Panc1 (cell line): ENCODE measurements at places on chromosomes 3 and 15. TPM values are rescaled to one million over a fixed set of nuclear protein-coding genes. Genes with fewer than 3 reads are reported as not detected.

- H3K27ac ChIP-seq: no peak overlapping the region
- no peaks in the 10 kb centered on the region for H3K36me3 ChIP-seq
- H3K4me3 ChIP-seq: no peak overlapping the region
- no peak for DNase-seq
- no peaks in the 10 kb centered on the region for H3K4me1 ChIP-seq
These were observed 55.2 kb downstream of the MCTP2 start for GRCh38 chr15:94286583-94286982.

GRCh38 chr3:181753391-181753790, 41.7 kb downstream of the SOX2 start:
- no peaks in the 10 kb centered on the region for H3K36me3 ChIP-seq
- H3K27ac ChIP-seq: no peak overlapping the region
- H3K27me3 ChIP-seq: peaks cover 11% of the 10 kb centered on the region; the same call in 1 of the 2 replicates
- DNase-seq: no peak
- no peaks in the 10 kb centered on the region for H3K4me1 ChIP-seq
- no peak overlapping the region for H3K4me3 ChIP-seq

DNA sequence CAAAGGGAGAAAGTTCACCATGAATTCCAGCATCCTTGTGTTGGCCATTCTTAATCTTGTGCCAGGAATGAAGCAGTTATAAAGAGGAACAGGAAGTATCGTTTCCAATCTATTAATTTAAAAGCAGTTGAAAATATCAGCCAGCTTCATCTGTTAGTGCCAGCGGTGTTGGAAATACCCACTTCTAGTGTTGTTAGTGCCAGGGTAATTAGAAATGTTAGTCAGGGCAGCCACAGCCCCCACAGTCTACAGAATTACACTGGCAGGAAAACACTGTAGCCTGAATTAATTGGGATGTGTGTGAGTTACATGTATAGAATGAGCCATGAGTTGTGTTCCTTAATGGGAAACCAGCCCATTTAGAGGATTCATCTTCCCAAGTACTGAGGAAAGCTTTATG, 127.8 kb downstream of the GHSR start:
- no peak overlapping the region for H3K4me3 ChIP-seq
- H3K27me3 ChIP-seq: no peaks in the 10 kb centered on the region
- H3K4me1 ChIP-seq: no peaks in the 10 kb centered on the region
- H3K36me3 ChIP-seq: peaks cover 7% of the 10 kb centered on the region
- no peak for DNase-seq
- no peak overlapping the region for H3K27ac ChIP-seq

- H3K36me3 ChIP-seq: no peaks in the 10 kb centered on the region
- no peaks in the 10 kb centered on the region for H3K27me3 ChIP-seq
- no peak for DNase-seq
These were observed 179.4 kb downstream of the VGLL4 start for GRCh38 chr3:11464356-11464755.

DNA sequence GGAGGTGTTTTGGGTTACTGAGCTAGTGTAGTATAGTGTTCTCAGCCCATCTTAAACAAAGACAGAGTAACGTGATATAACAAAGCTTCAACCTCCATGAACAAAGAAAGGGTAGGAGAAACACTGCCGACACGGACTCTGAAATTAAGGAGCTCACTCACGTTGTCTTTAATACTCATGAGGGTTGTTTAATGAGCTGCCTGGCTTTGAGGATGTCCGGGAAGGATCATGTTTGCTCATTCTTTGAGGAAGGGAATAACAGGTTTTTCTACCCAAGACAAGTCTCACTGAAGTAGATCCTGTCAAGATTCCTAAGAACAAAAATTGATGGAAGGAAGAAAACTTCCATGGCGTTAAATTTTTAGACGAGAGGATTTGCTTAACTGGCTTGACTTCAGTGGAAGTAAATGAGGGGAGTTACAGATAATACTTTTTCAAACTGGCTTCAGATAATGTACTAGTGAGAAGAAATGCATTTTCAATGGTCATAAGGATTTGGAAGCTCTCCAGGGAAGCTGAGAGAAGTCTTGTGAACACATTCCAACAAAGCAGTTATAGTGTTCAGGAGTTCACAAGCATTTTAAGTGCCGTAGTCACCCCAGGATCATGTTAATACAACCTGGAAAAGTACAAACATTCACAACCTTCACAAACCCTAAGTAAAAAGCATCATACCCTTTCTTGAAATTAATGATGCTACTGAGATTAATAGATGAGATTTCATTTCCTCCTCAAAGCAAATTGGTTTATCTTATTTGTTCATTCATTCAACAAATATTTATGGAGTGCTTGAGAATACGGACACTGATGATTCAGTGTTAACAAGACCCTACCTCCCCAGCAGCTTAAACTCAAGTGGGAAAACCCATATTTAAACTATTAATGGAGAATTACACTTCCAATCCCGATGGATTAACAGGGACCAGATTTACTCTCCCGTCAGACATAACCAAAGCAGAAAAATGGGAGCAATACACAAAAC, 101.5 kb downstream of the SHQ1 start:
- DNase-seq: no peak
- H3K27me3 ChIP-seq: no peaks in the 10 kb centered on the region

DNA sequence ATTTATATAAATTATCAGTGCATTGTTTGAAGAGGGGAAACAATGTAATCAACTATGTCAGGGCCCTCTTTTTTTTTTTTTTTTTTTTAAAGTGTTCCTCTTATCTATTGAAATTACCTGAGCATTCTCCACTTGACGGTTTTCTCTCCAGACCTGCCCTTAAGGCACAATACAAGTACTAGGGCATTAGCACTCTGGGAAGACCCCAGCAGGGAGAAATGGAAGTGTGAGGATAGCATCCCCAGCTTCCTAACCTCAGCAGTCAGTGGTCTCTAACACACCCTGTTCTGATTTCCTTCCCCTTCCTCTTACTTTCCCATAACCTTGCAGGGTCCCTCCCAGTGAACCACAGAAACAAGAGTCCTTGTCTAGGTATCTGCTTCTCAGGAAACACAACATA, 458.3 kb upstream of the ARL6 start:
- H3K27me3 ChIP-seq: no peaks in the 10 kb centered on the region
- DNase-seq: no peak
- no peak overlapping the region for H3K4me3 ChIP-seq
- H3K4me1 ChIP-seq: no peaks in the 10 kb centered on the region
- no peak overlapping the region for H3K27ac ChIP-seq
- H3K36me3 ChIP-seq: no peaks in the 10 kb centered on the region

- peaks cover 6% of the 10 kb centered on the region; the same call in 1 of the 2 replicates for H3K4me1 ChIP-seq
- H3K36me3 ChIP-seq: no peaks in the 10 kb centered on the region; the same call in 1 of the 2 replicates
- no peaks in the 10 kb centered on the region for H3K27me3 ChIP-seq
- DNase-seq: no peak
- peak overlapping the region; percentile 92 for H3K4me3 ChIP-seq
- H3K27ac ChIP-seq: peak overlapping the region; percentile 88
These were observed 932 bp downstream of the ARL8B start for GRCh38 chr3:5122741-5123706.

GRCh38 chr3:156586905-156587759, 32.2 kb upstream of the SSR3 start:
- no peak overlapping the region for H3K27ac ChIP-seq
- H3K4me3 ChIP-seq: no peak overlapping the region
- peaks cover 3% of the 10 kb centered on the region; the same call in 1 of the 2 replicates for H3K27me3 ChIP-seq
- no peaks in the 10 kb centered on the region for H3K4me1 ChIP-seq

DNA sequence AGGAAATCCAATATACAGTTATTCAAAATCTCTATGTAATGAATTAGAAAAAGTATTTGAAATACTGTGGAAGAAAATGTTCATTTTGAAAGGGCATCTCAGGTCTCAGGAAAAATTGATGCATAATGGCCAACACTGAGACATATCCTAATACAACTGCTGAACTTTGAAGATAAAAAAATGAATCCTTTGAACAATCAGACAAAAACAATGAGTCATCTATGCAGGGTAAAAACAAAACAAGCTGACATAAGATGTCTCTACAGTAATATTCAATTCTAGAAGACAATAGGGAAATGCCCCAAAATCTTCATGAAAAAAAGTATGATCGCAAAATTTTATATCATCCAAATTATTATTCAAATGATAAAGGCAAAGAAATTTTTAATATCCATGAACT, 34.0 kb upstream of the ZNF280D start:
- no peaks in the 10 kb centered on the region for H3K4me1 ChIP-seq
- H3K4me3 ChIP-seq: no peak overlapping the region
- no peak overlapping the region for H3K27ac ChIP-seq
- peaks cover 2% of the 10 kb centered on the region for H3K27me3 ChIP-seq
- no peaks in the 10 kb centered on the region for H3K36me3 ChIP-seq

GRCh38 chr15:71677766-71678165, 132.6 kb upstream of the NR2E3 start:
- H3K27me3 ChIP-seq: no peaks in the 10 kb centered on the region
- no peaks in the 10 kb centered on the region for H3K4me1 ChIP-seq
- H3K27ac ChIP-seq: no peak overlapping the region
- DNase-seq: no peak

SLC41A3 gene
- total RNA-seq: 39.0 TPM

DNA sequence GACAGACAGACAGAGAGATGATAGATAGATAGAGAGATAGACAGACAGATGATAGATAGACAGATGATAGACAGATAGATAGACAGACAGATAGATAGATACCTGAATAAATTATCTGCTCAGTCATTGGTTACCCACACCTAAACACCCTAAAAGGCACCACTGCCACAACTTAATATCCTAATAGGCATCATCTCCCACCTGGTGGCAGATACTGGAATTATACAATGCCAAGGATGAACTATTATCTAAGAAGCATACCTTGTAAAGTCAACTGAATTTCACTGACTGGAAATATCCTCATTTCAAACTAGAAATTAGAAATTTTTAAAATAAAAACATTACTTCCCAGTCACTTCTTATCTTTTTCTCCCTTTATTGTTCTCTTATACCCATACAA, 19.4 kb upstream of the ATP8B4 start:
- H3K4me1 ChIP-seq: no peaks in the 10 kb centered on the region
- no peak overlapping the region for H3K4me3 ChIP-seq
- no peak overlapping the region for H3K27ac ChIP-seq
- DNase-seq: no peak

DNA sequence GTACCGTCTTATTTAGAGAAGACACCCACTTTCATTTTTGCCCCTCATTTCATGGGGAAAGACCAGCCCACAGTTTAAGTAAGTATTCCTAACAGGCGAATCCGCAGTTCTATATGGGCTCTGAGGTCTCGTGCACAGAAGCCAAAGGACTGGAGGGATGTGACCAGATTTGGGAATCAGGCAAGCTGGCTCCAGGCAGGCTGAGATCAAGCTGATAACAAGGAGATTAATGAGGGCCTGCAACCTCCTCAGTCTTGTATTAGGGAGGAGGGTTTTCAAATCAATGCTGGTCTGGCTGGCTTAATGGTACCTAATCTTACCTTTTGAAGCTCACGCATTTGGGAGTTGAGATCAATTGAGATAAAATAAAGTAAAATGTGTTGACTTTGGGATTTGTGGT, 15.3 kb downstream of the ST8SIA2 start:
- no peaks in the 10 kb centered on the region for H3K4me1 ChIP-seq
- H3K4me3 ChIP-seq: no peak overlapping the region
- no peak for DNase-seq
- no peaks in the 10 kb centered on the region for H3K36me3 ChIP-seq

DNA sequence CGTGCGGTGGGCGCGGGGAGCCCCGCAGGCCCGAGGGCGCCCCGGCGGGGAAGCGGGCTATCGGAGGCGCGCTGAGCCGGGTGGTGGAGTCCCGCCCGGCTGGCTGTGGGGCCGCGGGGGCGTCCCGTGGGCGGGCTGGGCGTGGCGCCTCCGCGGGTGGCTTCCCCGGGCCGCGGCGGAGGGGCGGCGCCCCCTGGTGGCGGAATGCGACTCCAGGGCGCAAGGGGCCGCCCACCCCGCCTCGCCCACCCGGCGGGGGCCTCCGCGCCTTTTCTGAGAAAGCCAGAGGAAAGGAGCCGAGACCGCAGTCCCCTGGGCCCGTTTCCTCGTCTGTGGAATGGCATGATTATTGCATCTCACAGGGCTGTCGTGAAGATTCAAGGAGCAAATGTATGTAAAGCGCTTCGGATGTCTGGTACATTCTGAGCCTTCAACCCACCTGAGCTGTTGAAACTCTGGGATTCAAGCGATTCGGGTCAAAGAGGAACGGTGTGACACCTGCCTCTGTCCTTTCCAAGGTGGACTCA, 31.9 kb upstream of the RAB6B start:
- no peaks in the 10 kb centered on the region for H3K4me1 ChIP-seq
- no peaks in the 10 kb centered on the region for H3K27me3 ChIP-seq
- no peaks in the 10 kb centered on the region for H3K36me3 ChIP-seq
- H3K27ac ChIP-seq: no peak overlapping the region
- DNase-seq: no peak

SEMA7A gene
- 11.2 TPM for total RNA-seq

- no peak overlapping the region for H3K27ac ChIP-seq
- no peaks in the 10 kb centered on the region for H3K36me3 ChIP-seq
- H3K4me3 ChIP-seq: no peak overlapping the region
- DNase-seq: no peak
- no peaks in the 10 kb centered on the region for H3K4me1 ChIP-seq
- no peaks in the 10 kb centered on the region for H3K27me3 ChIP-seq
These were observed 16.8 kb upstream of the APEH start for GRCh38 chr3:49657208-49657915.

GRCh38 chr3:108897883-108898282, 55.8 kb downstream of the GUCA1C start:
- no peaks in the 10 kb centered on the region; the same call in 1 of the 2 replicates for H3K27me3 ChIP-seq
- H3K4me3 ChIP-seq: no peak overlapping the region
- DNase-seq: no peak
- no peak overlapping the region for H3K27ac ChIP-seq
- H3K36me3 ChIP-seq: no peaks in the 10 kb centered on the region; the same call in 1 of the 2 replicates
- no peaks in the 10 kb centered on the region for H3K4me1 ChIP-seq

GRCh38 chr3:128933922-128934253, 54.5 kb downstream of the ACAD9 start:
- H3K4me3 ChIP-seq: no peak overlapping the region
- no peak for DNase-seq
- H3K27me3 ChIP-seq: 0 out of 2 replicates have a peak, but pooled peaks cover 2% of the 10 kb centered on the region
- H3K36me3 ChIP-seq: no peaks in the 10 kb centered on the region
- H3K27ac ChIP-seq: no peak overlapping the region
- H3K4me1 ChIP-seq: no peaks in the 10 kb centered on the region

- H3K36me3 ChIP-seq: no peaks in the 10 kb centered on the region
- no peak overlapping the region for H3K4me3 ChIP-seq
- H3K27ac ChIP-seq: no peak overlapping the region
- no peaks in the 10 kb centered on the region for H3K4me1 ChIP-seq
- H3K27me3 ChIP-seq: no peaks in the 10 kb centered on the region
- no peak for DNase-seq
These were observed 57.4 kb downstream of the MGLL start for GRCh38 chr3:127764841-127765362.

PLA2G4B gene
- 4.7 TPM for total RNA-seq
